ENCODE measurements at places on chromosomes 13 and 19.

- no peak for DNase-seq
Observed at GRCh38 chr19:18802354-18802753, 11.2 kb upstream of the COMP start.

- DNase-seq, result no peak
Observed at GRCh38 chr13:30648522-30649012, 30.8 kb downstream of the USPL1 start.

GRCh38 chr13:96822895-96823294 lies 171.4 kb downstream of the OXGR1 start:
- DNase-seq, result no peak

GRCh38 chr19:30879736-30880135 lies 469.5 kb downstream of the TSHZ3 start:
- no peak for DNase-seq

- no peak for DNase-seq
Observed at GRCh38 chr19:29625186-29625651, 19.1 kb downstream of the POP4 start.
